ENCODE measurements at places on chromosomes 2 and 18.
A peak's percentile ranks its signal among the peaks of the same experiment; 100 is the strongest.

- DNase-seq = peak; percentile 52
Observed at GRCh38 chr2:96844405-96844808, 586 bp upstream of the ANKRD23 start.

DNA sequence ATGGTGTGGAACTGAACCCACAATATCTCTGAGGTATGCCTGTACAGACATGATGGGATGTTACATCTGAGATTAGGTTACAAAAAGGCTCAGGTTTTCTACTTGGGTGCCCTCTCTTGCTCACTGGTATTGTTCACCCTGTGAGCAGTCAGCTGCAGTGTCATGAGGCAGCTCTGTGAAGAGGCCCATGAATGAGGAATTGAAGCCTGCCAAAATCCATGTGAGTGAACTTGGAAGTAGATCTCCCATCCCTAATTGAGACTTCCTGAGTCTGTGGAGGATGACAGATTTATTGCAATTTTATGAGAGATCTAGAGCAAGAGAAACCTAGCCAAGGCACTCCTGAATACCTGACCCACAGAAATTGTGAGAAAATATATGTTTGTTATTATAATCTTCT is 404.9 kb upstream of the ZEB2 start:
- DNase-seq = no peak

GRCh38 chr2:19630921-19631320 is 270.9 kb downstream of the TTC32 start:
- no peak for DNase-seq

DNA sequence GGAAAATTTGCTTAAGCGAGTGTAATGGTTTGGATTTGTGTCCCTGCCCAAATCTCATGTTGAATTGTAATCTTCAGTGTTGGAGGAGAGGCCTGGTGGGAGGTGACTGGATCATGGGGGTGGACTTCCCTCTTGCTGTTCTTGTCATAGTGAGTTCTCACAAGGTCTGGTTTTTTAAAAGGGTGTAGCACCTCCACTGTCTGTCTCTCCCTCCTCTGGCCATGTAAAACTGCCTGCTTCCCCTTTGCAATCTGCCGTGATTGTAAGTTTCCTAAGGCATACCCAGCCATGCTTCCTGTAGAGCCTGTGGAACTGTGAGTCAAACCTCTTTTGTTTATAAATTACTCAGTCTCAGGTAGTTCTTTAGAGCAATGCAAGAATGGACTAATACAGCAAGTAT is 6.6 kb downstream of the YIPF4 start:
- no peak for DNase-seq

GRCh38 chr2:43370705-43371104 is 144.3 kb upstream of the ZFP36L2 start:
- no peak for DNase-seq

DNA sequence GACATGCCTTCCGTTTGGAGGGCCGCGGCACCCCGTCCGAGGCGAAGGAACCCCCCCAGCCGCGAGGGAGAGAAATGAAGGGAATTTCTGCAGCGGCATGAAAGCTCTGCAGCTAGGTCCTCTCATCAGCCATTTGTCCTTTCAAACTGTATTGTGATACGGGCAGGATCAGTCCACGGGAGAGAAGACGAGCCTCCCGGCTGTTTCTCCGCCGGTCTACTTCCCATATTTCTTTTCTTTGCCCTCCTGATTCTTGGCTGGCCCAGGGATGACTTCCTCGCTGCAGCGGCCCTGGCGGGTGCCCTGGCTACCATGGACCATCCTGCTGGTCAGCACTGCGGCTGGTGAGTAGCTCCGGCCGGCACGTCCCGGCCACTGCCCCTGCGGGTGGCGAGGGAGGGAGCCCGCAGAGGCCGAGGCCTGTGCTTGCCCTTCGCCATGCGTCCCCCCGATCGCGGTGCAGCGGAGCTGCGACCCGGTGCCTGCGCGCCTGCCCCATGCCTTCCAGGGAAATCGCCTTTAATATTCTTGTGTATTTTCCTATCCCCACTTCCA is 1.2 kb downstream of the BMPR2 start:
- DNase-seq = peak; percentile 64

GRCh38 chr2:155815851-155816250 is 516.7 kb downstream of the NR4A2 start:
- DNase-seq = no peak

DNA sequence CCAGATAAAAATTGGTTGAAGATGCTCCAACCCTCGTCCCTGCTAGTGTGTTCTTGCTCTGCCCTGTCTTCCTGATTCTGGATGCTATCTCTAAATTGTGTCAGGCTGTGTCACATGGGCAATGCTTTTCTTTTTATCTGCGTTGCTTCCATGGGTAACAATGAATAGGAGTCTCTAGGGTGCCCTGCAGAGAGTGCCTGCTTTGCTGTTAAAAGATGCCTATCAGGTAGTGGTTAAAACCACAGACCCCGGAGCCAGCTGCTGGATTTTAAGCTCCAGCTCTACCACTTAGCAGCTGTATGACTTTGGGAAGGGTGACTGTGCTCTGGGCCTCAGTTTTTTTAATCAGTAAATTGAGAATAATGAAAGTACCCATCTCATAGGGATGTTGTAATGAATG is 340.3 kb downstream of the PLCL1 start:
- DNase-seq = no peak

GRCh38 chr18:77054288-77054605 is 78.3 kb downstream of the MBP start:
- DNase-seq = no peak

- no peak for DNase-seq
Observed at GRCh38 chr2:219665926-219666325, 38.5 kb downstream of the SLC4A3 start.

GRCh38 chr18:12604445-12605007 is 53.4 kb downstream of the SPIRE1 start:
- no peak for DNase-seq
